CD8-positive, alpha-beta memory T cell (primary cell): ENCODE measurements at places on chromosomes 5 and 9. TPM values are rescaled to one million over a fixed set of nuclear protein-coding genes. Genes with fewer than 3 reads are reported as not detected.

The IL33 gene
- total RNA-seq: not detected

The FRMPD1 gene
- total RNA-seq: not detected

The CTXN3 gene
- not detected for total RNA-seq

The TAF11L5 gene
- not detected for total RNA-seq

The ADAMTS13 gene
- total RNA-seq: 1.0 TPM

- no peak for DNase-seq
- H3K27me3 ChIP-seq: no peaks in the 10 kb centered on the region
- no peaks in the 10 kb centered on the region for H3K36me3 ChIP-seq
- no peak overlapping the region for H3K4me3 ChIP-seq
- no peak overlapping the region for H3K27ac ChIP-seq
These were observed 26.2 kb downstream of the TYRP1 start for GRCh38 chr9:12719431-12719830.

GRCh38 chr5:62737766-62738165, 159.1 kb downstream of the LRRC70 start:
- no peak for DNase-seq
- H3K27me3 ChIP-seq: no peaks in the 10 kb centered on the region
- no peaks in the 10 kb centered on the region for H3K4me1 ChIP-seq
- H3K36me3 ChIP-seq: no peaks in the 10 kb centered on the region
- H3K4me3 ChIP-seq: no peak overlapping the region

- DNase-seq: no peak
- H3K27ac ChIP-seq: no peak overlapping the region
- H3K36me3 ChIP-seq: no peaks in the 10 kb centered on the region
- no peaks in the 10 kb centered on the region for H3K4me1 ChIP-seq
- H3K27me3 ChIP-seq: no peaks in the 10 kb centered on the region
These were observed 231.2 kb downstream of the ARRDC3 start for GRCh38 chr5:91151947-91152346.

DNA sequence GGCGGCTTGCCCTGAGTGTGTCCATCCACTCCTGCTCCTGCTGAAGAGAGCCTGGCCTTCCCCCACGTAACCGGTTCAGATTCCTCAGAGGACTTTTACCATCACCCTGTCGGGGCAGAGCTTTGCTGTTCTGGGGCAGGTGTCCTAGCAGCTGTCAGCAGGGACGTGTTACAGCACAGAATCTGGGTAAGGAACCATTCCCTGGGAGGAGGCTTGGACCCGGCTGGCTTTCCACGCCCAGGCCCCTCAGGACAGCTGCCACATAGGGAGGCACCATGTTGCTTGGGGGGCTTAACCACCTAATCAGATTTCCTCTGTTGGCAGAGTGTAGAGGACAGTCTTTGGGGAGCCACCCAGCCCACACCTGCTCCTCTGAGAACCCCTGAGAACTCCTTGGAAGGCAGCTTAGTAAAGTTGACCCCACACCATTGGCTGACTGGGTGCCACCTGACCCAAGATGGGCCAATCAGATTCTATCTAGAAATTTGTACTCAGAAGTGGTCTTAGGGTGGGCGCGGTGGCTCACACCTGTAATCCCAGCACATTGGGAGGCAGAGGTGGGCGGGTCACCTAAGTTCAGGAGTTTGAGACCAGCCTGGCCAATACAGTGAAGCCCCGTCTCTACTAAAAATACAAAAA, 23.3 kb upstream of the EEIG1 start:
- H3K36me3 ChIP-seq: no peaks in the 10 kb centered on the region
- no peak overlapping the region for H3K4me3 ChIP-seq
- H3K27ac ChIP-seq: no peak overlapping the region
- DNase-seq: no peak
- no peaks in the 10 kb centered on the region for H3K27me3 ChIP-seq

- no peak for DNase-seq
- no peaks in the 10 kb centered on the region for H3K36me3 ChIP-seq
- H3K4me3 ChIP-seq: no peak overlapping the region
- no peak overlapping the region for H3K27ac ChIP-seq
- H3K4me1 ChIP-seq: no peaks in the 10 kb centered on the region
These were observed 712.1 kb downstream of the CDH9 start for GRCh38 chr5:26326153-26326759.

GRCh38 chr5:13814301-13814700, 130.2 kb downstream of the DNAH5 start:
- no peaks in the 10 kb centered on the region for H3K27me3 ChIP-seq
- no peak overlapping the region for H3K27ac ChIP-seq
- no peaks in the 10 kb centered on the region for H3K36me3 ChIP-seq
- no peak overlapping the region for H3K4me3 ChIP-seq
- no peak for DNase-seq
- H3K4me1 ChIP-seq: no peaks in the 10 kb centered on the region

DNA sequence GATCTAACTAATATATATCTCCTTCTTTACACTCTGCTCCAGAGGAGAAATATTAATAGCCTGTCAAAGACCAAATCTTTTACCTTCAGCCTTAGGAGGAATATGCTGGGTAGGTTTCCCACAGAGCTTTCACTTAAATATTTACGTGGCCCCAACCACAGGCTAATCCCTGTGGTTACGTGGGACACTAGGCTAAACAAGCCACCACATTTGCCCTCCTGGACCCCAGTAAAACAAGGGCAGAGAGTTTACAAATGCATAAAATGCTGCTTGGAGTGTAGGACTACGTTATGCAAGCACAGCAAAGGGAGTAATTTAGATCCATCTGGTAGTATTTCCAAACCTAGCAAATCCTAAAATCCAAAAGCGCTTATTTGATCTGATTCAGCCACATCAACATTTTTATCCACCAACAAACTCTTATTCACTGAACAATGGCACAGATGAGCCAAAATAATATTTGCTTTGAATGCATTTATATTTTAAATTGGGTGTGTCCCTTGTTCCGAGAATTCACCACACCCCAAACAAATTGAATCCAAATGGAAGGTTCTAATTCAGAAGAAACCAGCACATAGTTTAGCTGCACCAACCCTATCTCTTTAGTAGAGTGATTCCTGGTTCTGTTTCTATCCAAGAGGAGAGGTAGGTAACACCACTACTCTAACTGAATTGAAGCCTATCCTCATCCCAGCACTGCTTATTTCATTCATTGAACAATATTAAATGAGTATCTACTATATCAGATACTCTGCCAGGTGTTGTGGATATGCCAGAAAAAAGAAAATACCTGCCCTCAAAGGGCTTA, 179.0 kb downstream of the TSSK1B start:
- no peaks in the 10 kb centered on the region for H3K36me3 ChIP-seq
- H3K27ac ChIP-seq: no peak overlapping the region
- no peak overlapping the region for H3K4me3 ChIP-seq
- H3K27me3 ChIP-seq: no peaks in the 10 kb centered on the region
- no peaks in the 10 kb centered on the region for H3K4me1 ChIP-seq
- no peak for DNase-seq

DNA sequence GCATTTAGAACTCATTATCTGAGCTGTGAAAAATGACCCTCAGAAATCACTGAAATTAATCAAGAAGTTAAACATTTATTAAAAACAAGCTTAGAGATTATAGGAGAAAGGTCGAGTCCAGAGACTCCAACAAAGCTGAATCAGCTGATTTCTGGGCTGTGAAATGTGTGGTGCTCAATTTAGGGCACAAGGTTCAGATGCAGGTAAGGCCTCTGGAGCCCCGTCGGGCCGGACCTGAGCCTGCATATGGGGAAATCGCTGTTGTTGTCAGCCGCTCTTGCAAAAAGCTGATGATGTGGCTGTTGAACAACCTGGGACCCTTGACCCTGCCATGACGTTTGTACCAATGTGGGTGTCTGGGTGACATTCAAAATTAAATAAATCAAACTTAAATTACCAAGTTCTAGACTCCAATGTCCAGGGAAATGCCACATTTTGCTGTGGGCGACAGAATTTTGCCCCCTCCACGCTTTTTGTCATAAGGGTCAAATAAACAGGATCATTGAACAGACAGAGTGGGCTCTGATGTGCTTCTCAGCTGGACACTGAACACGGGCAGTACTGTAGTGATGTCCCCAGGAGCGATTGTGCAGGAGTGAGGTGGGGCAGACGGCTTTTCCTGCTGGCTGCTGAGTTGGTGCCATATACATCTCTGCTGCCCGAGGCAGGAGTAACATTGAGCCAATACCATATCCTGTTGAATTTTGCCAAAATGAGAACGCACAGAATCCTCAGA, 27.2 kb upstream of the FBP1 start:
- H3K27ac ChIP-seq: no peak overlapping the region
- DNase-seq: no peak
- H3K36me3 ChIP-seq: no peaks in the 10 kb centered on the region
- no peak overlapping the region for H3K4me3 ChIP-seq
- no peaks in the 10 kb centered on the region for H3K27me3 ChIP-seq
